ENCODE measurements at places on chromosomes 5 and 9.

GRCh38 chr5:17907094-17907493, 272.8 kb downstream of the TAF11L14 start:
- DNase-seq: peak; percentile 29

- no peak for DNase-seq
Observed at GRCh38 chr5:141763541-141763940, 81.5 kb upstream of the ARAP3 start.

DNA sequence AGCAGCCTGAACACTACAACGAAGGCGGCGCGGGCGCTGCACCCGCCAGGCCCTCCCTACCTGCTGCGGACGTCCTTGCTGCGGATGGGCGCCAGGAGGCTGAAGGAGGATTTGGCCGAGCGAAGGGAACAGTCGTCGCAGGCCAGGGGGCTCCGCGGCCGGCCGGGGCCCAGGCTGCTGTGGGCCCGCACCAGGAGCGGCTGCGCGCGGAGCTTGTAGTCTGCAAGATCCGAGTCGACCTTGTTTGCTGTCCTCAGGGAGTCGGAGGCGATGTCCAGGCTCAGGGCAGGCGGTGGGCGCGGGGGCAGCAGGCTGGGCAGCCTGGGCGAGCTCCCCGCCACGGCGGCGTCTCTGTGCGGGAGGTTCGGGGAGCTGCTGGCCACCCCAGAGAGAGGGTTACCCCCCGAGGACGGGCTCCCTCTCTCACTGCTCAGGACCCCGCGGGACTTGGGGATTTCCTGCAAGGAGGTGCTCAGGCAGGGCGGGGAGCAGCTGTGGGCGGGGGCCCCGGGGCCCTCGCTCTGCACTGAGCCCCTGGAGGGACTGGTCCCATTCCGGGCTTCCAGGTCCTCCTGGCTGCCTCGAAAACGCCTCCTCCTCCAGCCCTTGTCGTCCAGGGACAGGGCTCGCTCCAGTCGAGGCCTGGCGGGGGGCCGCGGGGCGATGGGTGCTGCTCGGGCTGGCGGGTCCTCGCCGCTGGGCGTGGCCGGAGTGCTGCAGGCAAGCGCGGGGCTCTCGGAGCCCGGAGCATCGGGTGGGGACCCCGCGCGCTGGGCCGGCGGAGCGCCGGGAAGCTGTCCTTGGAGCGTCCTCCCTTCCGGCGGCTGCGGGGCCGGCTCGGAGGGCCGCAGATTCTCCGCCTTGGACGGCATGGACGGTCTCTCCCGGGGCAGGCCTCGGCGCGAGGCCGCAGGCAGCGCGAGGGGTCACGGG, 831 bp downstream of the INPP5E start:
- DNase-seq: peak; percentile 57

GRCh38 chr9:100160021-100160420, 61.0 kb downstream of the INVS start:
- DNase-seq: no peak

- no peak for DNase-seq
Observed at GRCh38 chr5:160271836-160272235, 40.5 kb downstream of the CCNJL start.

DNA sequence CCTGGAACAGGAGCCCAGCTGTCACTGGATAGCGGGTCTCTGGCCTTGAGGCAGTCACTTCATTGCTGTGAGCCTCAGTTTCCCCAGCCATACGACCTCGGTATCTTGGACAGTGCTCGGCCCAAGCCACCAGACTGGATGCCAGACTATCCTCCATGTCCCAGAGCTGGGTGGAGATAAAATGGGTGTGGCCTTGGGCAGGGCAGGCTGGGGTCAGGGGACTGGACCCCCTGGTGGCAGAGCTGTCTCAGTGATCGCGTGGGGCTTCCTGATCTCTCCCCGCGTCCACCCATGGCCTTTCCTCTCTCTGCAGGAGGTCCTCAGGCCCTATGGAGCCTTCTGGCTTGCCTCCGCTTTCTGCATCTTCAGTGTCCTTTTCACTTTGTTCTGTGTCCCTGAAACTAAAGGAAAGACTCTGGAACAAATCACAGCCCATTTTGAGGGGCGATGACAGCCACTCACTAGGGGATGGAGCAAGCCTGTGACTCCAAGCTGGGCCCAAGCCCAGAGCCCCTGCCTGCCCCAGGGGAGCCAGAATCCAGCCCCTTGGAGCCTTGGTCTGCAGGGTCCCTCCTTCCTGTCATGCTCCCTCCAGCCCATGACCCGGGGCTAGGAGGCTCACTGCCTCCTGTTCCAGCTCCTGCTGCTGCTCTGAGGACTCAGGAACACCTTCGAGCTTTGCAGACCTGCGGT, 10.0 kb downstream of the SLC2A8 start:
- DNase-seq: no peak

- DNase-seq: peak; percentile 45
Observed at GRCh38 chr5:142277796-142278195, 47.0 kb downstream of the SPRY4 start.

DNA sequence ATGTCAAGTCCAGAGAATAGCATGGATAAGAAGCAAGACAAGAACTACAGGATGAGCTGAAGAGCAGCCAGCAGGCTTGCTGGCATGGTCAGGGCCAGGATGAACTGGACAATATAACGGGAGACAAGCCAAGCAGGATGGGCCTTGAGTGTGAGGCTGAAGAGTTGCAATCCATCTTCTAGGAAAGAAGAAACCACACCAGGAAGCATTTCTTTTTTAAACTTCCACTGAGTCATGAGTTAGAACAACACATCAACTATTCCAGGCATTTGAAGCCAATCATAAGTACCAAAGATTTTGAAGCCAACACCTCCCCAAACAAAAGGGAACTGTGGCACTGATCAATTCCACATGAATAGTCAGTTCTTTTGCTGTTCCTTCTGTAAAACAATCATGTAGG, 27.3 kb downstream of the SLC31A2 start:
- DNase-seq: no peak

- no peak for DNase-seq
Observed at GRCh38 chr9:13648068-13648467, 368.6 kb upstream of the MPDZ start.

DNA sequence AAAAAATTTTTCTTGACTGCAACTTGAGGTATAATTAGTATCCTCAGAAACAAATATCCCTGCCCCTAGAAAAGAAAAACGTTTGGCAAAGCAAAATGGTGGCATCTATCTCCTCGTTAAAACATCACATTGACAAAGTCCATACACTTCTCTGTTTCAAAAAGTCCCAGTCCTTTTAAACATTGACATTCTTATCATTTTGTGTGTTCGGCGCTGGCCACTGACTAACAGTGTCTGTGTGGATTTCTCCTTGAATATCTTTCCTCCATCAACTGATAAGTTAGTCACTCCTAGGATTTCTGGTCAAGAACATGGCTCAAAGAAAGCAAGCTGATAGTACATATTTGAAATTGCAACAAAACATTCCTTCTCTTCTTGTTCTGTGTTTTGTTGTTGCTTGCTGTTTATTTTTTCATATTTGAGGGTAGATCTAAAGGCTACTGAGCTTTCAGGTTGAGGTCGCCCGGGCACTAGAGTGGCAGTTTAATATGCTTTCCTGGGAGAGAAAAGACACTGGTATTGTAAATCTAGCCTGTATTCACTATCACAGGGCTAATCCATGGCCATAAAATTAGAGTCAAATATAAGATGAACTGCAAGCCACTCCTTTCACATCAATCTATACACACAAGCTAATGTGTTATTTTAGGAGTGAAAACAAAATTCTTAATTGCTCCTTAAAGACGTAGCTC, 8.5 kb upstream of the PPIC start:
- no peak for DNase-seq

- no peak for DNase-seq
Observed at GRCh38 chr5:172186114-172186695, 1.8 kb downstream of the STK10 start.

- no peak for DNase-seq
Observed at GRCh38 chr5:138972230-138972629, 97.1 kb upstream of the LRRTM2 start.

GRCh38 chr5:14590949-14591348, 9.4 kb downstream of the OTULINL start:
- DNase-seq: no peak

DNA sequence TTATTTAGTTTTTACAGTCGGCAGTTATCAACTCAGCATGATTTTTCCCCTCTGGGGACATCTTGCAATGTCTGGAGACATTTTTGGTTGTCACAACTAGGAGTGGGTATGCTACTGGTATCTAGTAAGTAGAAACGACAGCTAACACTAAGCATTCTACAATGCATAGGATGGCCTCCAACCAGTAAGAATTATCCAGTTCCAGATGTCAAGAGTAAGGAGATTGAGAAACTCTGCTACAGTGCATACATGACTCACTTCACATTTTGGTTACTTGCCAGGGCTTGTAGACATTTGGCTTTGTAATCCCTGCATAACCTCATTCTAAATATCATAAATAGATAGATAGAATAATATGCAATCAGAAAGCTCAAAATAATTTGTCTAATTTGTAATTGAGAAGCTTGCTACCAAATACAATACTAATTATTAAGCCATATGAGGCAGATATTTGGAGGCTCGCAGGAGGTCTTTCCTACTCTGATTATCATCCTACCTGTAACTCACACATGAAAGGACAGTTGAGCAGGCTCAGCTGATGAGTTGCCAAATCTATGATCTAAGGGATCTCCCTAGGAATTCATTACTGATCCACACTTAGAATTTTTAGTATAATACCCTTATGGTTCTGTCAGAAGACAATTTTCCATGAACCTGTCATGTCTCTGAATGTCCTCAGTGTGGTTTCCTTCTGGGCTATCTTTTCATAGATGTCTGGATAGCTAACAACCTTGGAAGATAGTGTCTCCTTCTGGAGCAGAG, 346.9 kb upstream of the TLE4 start:
- peak; percentile 1 for DNase-seq

DNA sequence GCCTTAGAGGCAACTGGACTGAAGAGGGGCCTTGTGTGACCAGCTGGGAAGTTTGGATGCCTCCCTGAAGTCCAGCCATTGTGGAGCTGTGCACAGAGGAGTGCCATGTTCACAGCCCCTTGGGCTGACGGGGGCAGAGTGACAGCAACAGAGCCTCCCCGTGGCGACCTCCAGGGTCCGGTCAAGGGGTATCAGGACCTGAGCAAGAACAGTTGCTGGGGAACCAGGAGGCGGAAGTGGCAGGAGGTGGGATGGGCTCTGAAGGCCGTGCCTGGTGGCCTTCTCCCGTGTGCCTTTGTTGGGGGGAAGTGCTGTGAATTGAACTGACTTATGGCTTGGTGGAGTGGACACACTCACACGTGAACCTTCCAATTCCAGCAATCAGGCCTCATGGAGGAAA, 14.0 kb downstream of the BNIP1 start:
- DNase-seq: no peak

GRCh38 chr9:8223861-8224260, 424.3 kb upstream of the DMAC1 start:
- no peak for DNase-seq

DNA sequence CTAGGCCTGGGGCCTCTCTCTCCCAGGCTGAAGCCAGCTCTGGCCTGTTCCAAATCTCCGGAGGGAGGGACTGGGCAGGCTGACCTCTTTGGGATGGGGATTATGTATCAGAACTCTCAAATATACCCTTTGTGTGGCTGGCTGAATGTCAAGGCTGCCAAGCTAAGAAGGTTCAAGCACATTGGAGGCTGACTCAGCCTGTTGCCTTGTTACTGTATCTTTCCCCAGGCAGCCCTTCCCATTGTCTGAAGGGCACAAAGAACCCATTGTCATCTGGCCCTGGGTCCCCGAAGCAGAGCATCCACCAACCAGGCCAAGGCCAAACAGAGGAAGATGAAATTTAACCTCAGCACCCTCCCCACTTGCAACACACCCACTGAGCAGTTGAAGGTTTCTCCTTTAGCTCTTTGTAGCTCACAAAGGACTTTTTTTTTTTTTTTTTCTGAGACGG, 7.3 kb upstream of the SPARC start:
- DNase-seq: no peak

GRCh38 chr9:121354141-121354540, 15.9 kb downstream of the STOM start:
- no peak for DNase-seq

DNA sequence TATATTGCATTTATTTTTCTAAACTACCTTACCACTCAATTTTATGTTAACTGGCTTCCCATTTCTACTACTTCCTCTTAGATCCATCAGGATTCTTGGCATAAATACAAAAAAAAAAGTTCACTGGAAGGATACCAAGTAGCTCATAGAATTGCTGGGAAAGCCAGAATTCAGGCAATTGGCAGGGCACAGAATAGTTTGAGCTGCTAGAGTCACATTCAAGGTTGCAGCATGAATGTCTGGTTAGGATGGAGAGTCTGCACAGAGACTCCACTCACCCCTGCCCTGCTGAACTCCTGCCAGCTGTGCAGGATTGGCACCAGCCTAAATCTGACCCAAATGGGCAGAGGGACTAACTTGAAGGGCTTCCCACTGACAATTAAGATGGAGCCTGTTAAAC, 4.9 kb upstream of the AMACR start:
- peak; percentile 13 for DNase-seq

- DNase-seq: no peak
Observed at GRCh38 chr9:134975253-134975652, 57.5 kb upstream of the FCN1 start.

DNA sequence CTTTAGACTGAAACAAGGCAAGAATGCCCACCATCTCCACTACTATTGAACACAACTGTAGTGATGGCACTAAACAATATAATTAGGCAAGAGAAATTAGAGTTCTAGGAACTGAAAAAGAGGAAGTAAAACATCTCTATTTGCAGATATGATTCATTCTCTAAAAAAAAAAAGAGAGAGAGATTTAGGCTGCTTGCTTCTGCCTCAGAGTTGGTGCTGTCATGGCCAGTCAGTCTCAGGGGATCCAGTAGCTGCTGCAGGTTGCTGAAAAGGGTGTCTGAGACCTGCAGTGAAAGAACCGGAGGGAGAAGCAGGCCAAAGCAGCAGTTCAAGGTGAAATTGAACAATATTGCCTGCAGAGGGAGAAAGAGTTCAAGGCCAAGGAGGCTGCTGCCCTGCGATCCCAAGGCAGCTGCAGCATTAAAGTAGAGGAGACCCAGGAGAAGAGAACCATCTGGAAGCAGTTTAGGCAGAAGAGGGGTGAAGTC, 72.5 kb downstream of the AP3B1 start:
- DNase-seq: peak; percentile 45

DNA sequence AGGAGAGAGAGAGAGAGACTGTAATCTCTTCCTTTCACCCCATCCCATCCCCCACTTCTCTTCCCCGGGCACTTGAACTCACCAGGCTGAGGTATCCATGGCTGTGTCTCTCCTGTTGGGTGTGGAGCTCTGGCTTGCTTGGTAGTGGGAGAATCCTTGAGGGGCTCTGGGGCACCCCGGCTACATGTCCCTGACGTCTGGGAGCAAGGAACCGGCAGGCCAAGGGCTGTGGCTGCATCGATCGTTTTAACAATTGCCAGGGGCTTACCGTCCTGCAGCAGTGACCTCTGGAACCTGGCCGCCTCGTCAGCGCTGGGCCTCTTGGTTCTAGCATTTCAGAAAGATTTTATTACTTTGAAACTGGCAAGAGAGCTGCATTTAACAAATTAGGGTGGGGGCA, 30.0 kb downstream of the FGF18 start:
- DNase-seq: no peak

GRCh38 chr5:8997542-8998070, 548.3 kb downstream of the SEMA5A start:
- no peak for DNase-seq

GRCh38 chr5:72005671-72006070, 101.6 kb upstream of the MAP1B start:
- peak; percentile 6 for DNase-seq

DNA sequence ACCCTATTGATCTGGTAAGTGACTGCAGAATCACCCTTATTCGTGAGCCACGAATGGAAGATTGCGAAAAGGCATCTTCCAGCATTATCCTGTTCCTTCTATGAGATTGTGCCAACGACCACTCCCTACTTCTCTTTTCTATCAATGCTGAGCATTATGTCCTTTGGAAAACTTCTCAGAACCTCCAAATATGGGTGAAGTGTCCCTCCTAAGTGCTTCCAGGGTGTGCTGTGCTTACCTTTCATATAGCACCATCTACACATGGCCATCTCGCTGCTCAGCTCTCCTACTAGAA, 14.7 kb upstream of the LCP2 start:
- DNase-seq: no peak

All from DMS53 (cell line).